ENCODE measurements at places on chromosomes 4 and X.

- DNase-seq = no peak
Observed at GRCh38 chrX:53280331-53281320, 758 bp downstream of the IQSEC2 start.

GRCh38 chr4:55038176-55038890 lies 87.1 kb downstream of the KDR start:
- no peak for DNase-seq

DNA sequence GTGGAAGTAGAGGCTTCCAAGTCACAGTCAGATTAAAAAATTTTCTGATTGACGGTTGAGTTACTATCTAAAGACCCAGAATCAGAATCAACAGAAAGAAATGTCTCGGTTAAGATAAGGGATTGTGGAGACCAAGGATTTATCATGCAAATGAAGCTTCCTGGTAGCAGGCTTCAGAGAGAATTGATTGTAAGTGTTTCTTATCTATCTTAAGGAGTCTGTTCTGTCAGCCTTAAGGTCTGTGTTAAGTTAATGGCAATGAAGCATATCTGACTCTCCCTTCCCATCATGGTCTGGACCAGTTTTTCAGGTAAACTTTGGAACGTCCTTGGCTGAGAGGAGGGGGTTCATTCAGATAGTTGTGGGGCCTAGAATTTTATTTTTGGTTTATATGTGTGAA lies 780.2 kb downstream of the FAM133A start:
- no peak for DNase-seq

DNA sequence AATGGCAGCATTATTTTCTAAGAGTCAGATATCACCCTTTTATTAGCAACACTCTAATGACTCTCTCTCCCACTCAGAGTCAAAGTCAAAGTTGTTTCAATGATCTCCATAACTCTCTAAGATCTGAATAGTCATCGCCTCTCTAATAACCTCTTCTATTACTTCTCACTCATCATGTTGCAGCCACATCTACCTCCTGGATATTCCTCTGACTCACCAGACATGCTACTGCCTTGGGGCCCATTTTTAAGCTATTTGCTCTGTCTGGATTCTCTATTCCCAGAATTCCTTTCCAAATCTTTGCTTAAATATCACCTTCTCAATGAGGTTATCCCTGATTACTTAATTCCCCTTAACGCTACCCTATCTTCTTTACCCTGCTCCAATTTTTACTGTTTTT lies 391.8 kb upstream of the MAGEB16 start:
- DNase-seq = no peak

DNA sequence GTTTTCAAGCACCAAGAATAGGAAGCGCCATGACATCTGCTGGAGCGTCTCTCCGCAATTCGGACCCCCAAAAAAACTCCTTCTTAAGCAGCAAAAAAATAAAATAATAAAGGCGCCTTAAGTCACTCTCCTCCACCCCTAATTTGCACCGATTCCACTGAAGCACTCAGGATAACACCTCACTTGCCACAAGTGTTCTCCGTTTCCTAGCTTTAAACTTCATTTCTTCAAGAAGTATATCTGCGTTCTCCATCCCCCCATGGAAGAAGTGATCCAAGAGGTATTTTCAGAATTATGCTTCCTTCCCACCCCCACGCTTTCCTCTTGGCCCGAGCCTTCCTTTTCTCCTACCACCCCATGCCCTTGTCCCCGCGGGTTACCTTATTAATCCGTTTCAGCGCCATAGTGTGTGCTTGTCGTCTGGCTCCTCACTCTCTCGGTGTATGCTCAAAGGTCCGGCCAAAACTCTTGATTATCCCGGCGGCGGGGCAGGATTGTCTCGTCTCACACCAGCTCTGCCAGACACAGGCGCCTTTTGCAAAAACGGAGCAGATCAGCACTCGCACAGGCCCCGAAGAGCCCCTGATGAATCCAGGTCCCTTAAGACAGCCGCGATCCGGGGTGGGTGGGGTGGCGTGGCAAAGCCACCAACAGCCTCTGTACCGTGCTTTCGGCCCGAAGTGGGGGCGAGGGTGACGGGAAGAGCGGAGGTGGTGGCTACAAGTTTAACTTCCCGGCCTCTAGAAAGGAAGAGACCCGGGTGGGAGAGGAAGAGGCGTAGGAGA lies 1.1 kb downstream of the UBE2D3 start:
- DNase-seq = no peak

DNA sequence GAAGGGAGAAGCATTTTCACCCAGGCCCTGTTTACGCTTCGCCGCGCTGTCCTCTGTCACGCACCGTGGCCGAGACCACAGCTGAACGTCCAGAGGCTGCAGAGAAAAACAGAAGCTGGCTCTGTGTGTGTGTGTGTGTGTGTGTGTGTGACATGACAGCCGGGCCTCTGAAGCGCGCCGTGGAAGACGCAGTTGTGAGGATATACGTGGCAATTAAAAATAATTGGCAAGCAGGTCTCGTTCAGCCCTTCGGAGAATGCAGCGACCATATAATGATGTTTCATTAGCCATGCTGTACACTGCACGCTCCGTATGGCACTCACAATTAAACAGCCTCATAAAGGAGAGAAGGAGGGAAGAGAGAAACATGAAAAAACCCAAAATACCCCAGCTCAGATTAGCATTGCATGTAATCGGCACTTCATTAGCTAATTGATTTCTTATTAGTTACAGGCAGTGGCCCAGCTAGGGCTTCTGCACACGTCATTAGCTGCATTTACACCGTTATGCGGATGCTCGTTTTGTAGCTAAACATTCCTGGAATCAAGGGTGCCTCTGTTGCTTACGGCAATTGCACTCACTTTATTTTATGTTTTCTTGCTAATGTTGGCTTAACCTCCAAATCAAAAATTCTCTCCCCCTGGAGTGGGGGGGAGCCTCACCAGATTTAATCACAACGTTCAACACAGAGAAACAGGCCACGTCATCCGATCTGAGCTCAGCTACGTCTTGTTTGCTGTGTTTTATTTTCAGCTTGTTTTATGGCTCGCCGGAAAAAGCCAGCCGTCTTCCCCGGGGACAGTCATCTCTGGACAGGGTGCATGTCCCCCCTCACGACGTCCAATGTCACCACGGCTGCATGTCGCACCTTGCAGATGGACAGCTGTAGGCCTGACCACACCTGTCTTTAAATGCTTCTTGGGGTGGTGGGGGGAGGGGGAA lies 74.6 kb upstream of the SHOX start:
- no peak for DNase-seq

GRCh38 chrX:23557070-23557469 lies 110.2 kb upstream of the PRDX4 start:
- no peak for DNase-seq

- DNase-seq = no peak
Observed at GRCh38 chr4:168656946-168657473, 160.2 kb downstream of the PALLD start.

GRCh38 chrX:109475174-109475891 lies 6.6 kb downstream of the GUCY2F start:
- DNase-seq = no peak

- no peak for DNase-seq
Observed at GRCh38 chr4:25956260-25956659, 42.2 kb downstream of the SMIM20 start.

DNA sequence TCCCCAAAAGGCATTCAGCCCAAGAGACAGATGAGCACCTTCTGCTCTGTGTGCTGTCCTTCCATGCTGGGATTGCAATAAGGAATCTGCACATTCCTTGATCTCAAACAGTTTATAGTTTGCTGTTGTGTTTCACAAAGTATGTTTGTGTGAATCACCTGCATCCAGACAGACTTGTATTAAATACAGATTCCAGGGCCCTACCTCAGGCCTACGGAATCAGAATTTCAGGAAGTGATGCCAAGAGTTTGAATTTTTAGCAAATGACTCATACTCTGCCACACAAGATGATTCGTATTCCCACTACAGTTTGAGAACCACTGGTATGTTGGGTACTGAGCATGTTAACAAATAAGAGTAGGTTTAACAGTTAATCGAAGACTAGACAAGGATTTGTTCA lies 7.0 kb downstream of the VAMP7 start:
- no peak for DNase-seq

DNA sequence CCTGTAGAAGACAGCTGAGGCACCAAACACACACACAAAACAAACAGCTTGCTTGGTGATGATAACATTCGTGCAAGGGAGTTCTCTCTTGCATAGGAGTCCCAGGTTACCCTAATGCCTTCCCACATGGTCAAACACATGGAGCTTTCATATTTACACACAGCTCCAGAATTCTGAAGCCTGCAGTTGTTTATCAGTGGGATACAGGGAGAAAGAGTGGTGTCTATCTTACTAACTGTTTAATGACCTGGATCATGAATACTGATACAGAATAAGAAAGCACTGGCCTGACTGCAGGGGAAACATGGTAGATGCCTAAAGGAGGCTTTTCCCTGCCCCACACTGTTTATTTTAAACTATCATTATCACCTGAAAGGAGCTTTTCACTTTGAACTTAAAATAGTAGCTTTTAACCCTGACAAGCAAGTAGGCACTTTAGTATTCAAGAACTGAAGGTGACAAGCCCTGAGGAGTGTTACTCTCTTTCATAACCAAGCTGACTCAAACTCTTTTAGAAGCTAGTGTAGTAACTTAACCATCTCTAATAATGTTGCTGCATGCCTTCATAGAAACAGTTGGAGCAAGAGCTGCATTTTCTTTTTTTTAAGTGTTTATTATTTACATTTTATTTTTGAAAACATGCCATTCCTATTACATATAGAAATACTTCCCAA lies 15.6 kb downstream of the TET2 start:
- no peak for DNase-seq

GRCh38 chrX:70009970-70010369 lies 39.8 kb downstream of the AWAT2 start:
- DNase-seq = no peak

DNA sequence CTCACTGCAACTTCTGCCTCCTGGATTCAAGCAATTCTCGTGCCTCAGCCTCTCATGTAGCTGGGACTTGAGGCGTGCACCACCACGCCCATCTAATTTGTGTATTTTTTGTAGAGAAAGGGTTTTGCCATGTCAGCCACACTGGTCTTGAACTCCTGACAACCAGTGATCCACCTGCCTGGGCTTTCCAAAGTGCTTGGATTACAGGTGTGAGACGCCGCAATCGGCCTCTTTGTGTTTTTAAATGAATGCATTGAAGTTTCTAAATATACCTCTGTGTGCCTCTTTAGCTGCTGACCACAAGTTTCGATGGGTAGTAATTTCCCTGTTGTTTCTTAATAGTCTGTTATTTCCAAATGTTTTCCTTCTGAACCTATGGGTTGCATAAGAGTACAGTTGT lies 765.3 kb upstream of the GRIA3 start:
- DNase-seq = no peak

DNA sequence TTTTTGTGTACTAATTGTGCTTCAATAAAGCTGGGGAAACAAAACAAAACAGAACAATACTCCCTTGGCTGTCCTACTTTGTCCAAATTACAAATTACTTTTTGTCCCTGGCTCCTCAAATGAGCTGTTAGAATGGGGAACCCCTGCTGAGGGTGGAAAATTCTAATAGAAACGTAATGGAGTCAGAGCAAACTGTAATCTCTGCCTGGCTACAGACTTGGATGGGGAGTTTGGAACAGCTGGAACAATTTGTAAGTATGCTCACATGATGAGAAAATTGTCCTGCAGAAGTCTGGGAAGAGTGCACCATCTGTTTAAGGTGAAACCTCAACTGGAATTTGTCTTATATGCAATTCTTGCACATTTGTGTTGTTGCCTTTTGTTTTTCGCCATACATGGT lies 364.4 kb upstream of the CLNK start:
- DNase-seq = no peak

- no peak for DNase-seq
Observed at GRCh38 chr4:67608027-67608426, 49.5 kb downstream of the STAP1 start.

GRCh38 chr4:4969298-4969697 lies 50.0 kb downstream of the CYTL1 start:
- no peak for DNase-seq

DNA sequence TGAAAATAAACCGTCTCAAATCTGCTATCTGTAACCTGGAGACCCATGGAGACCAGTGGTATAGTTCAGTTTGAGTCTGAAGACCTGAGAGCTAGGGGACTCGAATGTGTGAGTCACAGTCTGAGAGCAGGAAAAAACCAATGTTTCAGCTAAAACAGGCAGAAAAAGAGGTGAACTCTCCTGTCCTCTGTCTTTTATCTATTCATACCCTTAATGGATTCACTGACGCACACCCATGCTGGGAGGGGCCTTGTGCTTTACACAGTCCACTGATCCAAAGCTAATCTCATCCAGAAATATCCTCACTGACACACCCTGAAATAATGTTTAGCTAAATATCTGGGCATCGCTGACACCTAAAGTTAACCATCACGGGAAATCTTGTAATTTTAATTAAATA lies 297.9 kb downstream of the GPM6A start:
- DNase-seq = no peak

DNA sequence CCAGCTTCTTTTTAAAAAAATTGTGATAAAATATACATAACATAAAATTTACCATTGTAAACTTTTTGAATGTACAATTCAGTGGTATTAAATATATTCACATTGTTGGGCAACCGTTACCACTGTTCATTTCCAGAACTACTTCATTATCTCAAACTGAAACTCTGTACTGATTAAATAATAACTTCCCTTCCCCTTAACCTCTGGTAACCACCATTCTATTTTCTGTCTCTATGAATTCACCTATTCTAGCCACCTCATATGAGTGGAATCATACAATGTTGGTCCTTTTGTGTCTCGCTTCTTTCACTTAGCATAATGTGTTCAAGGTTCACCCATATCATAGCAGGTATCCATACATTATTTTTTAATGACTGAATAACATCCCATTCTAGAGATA lies 8.3 kb downstream of the GPR50 start:
- DNase-seq = no peak

DNA sequence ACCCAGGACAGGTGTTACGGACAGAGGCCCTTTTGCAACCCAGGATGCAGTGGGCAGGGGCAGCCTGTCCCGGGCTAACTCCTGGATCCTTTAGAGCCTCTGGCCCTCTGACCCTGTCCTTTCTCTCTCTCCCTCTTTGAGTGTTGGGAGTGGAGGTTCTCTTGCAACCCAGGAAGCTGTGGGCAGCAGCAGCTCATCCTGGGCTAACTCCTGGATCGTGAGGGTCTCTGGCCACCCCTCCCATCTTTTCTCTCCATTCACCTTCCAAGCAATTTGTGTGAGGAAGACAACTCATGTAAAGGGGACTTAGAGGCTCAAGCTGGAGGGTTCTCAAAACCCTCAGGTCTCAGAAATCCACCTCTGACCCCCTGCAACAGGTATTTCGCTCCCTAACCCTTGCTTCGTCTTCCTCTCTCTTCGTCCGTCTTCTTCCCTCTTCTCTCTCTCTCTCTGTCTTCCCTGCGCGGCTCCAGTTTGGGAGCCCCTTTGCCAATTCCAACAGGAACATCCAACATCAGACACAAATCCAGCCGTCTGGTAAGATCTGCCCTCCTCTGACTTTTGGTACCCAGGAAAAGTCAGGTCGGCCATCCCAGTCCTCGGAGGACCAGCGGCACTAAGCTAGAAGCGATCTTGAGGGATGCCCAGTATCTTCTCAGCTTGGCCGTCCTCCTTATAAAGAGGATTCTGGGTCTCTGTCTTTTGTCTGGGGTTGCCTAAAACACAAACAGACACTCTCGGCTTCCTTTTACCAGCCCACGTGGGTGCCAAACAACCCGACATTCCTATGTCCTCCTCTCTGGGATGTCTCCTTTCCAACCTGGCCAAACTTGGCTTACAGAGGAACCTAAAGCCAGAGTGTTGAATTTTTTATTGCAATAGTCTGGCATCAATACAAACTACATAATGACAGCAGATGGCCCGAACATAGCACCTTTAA lies 7.9 kb downstream of the ASMTL start:
- DNase-seq = no peak

- DNase-seq = no peak
Observed at GRCh38 chr4:68797618-68798017, 18.2 kb upstream of the UGT2B10 start.

- no peak for DNase-seq
Observed at GRCh38 chr4:7817877-7818398, 121.7 kb downstream of the AFAP1 start.

Data from CD4-positive, alpha-beta T cell treated with Interleukin-17A for 1 hour (primary cell).